ENCODE measurements at places on chromosomes 2 and 18.

- DNase-seq: no peak
Measured at GRCh38 chr2:145811276-145812164, 1291.6 kb upstream of the ZEB2 start.

DNA sequence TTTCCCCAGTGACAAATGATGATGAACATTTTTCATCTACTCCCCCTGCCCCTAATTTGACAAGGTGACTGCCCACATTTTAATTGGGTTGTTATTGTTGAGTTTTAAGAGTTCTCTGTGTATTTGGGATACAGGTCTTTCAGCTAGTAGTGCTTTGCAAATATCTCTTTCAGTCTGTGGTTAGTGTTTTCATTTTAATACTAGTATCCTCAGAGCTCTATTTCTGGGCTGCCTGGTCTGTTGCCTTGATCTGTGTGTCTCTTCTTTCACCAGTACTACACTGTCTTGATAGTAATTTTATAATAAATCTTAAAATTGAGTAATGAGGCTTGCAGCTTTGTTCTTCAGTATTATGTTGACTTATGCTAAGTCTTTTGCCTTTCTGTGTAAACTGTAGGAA, 19.7 kb downstream of the EIF5B start:
- DNase-seq: no peak

- no peak for DNase-seq
Measured at GRCh38 chr2:189060096-189060642, 86.0 kb downstream of the COL3A1 start.

- no peak for DNase-seq
Measured at GRCh38 chr2:45105050-45105582, 95.9 kb upstream of the SIX2 start.

DNA sequence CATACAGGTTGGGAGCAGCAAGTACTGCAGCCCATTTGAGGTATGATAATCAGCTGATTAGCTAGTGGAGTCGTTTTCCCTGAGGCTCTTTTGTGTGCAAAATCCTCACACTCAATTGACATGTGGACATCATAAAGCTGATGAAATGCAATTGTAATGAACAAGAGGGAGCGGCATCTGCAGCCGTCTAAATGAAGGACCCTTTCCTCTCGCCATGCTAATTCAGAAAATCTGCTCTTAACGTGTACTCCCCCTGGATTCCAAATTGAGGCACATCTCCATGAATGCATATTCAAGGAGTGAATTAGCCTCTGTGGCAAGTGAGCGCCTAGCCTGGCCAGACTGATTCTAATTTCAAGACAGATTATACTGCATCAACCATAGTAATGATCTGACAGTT, 260.9 kb upstream of the ATP5MC3 start:
- no peak for DNase-seq

DNA sequence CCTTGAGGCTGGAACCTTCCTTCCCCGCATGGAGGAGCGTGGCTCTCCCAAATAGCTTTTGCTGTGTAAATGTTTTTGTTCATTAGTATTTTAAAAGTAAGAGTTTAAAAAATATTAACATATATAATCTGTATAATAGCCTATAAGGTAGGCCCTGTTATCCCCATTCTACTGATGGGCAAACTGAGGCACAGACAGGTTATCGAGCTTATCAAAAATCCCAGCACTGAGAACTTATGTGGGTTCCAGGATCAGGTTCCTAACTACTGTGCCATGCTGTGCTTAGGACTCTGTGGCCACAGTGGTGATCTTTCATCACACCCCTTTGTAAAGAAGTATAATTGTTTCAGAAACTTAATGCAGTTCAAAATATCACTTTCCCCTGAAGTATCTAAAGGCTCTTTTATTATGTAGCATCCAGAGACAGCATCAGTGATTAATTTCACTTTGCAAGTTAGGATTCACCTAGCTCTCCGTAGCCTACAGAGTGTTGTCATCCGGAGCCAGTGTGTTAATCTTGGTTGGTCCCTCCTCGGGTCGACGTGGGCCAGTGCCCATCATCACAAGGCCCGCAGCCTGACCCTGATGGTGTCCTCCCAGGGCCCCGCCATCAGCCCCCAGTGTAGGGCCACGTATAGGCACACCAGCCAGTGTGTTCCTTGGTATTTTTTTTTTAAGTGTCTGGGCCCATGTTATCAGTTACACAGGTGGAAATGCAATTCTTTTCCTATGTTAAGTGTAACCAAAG, 28.7 kb downstream of the CABLES1 start:
- no peak for DNase-seq

- no peak for DNase-seq
Measured at GRCh38 chr2:42424033-42424432, 63.0 kb upstream of the COX7A2L start.

Measured in NCI-H1092 (cell line).